ENCODE measurements at places on chromosomes 6 and 20. TPM values are rescaled to one million over a fixed set of nuclear protein-coding genes. Genes with fewer than 3 reads are reported as not detected.

DNA sequence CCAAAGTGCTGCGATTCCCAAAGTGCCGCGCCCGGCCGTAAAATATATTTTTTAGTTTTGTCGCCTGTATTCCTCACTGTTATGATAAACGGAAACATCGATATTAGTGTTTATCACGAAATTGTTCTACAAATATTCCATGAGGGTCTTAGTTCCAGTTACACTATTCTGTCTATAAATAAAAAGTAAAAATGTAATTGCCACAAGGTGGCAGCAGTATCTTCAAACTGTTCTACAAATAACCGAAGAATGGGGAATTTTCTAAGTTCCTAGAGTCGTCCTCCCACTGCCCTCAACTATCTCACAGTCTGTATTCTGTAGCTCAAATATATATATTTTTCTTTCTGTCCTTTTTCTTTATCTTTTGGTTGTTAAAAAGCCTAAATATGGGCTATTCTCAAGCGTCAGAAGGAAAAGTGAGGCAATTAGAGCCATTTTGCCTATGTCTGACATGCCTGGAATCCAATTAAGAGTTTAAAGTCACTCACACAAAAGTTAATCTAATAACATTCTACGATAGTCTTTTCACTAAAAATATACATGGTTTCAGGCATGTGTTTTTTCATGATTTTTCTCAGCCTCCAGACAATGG lies 14.2 kb upstream of the FAM162B start:
- no peak for DNase-seq

ZFP57 gene
- total RNA-seq, result not detected

HFE gene
- total RNA-seq, result 5.2 TPM

GRCh38 chr6:39432330-39433025 lies 110.0 kb upstream of the KCNK16 start:
- DNase-seq, result no peak

DNA sequence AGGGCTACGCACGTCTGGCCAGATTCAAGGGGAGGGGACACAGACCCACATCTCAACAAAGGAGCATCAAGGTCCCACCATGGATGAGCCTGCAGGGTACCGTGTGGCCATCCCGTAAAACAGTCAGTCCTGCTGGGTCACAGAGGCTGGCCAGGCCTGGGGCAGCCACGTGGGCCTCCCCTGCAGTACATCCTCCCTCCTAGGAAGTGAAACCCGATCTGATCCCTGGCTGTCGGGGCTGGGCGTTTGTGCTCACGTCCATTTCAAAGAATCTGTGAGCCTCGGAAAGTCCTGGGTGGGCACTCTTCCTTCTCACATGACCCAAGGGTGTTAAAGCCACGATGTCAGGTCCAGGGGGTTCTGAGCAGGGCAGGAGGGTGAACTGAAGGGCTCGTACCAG lies 14.3 kb downstream of the SULF2 start:
- DNase-seq, result no peak

ERMARD gene
- 6.9 TPM for total RNA-seq

ME1 gene
- 24.7 TPM for total RNA-seq

- DNase-seq, result no peak
Measured at GRCh38 chr6:144277605-144278227, 7.4 kb upstream of the UTRN start.

TTBK1 gene
- total RNA-seq, result 0.13 TPM

DNA sequence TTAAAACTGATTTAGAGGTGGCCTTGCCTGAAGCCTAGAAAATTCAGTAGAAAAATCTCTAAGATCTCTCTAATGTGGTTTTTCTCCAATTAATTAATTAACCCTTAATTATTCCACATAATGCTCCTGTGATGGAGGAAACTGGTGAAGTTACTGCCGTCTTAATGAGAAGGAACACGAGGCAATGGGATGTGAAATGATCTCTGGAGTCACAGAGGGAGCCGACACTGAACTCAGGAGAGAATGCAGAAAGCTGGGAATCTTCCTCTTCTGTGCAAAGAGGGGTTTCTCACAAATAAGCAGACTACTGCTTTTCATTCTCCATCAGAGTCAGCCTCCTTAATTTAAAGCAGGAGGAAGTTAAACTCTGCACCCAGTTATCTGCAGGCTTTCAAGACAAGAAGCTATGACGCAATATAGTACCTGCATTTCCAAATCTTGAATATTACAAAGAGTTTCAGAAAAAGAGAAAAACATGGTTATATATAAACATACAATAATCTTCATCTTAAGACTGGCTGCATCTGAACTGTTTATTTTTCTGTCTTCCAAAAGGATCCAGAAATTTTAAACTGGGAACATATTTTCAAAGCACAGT lies 18.1 kb upstream of the SNRPB2 start:
- no peak for DNase-seq

DNA sequence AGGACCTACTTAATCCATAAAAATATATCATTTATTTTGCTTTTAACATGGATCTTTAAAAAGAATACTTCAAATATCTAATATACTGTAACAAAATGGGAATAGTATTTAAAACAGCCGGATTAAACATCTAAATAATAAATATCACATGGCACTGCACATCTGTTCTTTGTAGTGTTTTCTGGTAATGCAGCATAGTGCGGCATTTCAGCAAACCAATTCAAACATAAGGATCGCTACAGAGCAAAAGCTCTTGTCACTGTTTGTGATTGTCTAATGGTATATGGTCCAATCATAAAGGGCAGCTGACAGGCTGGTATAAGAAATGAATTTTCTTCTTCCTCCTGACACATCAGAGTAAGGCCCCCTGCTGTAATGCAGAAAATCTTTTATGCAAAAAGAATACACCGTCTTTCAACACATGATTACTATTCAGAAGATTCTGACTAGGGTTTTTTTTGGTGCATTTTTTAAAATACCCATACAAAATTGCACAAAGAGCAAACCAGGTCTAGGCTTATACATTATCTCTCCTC lies 40.0 kb upstream of the POU3F2 start:
- no peak for DNase-seq

DNA sequence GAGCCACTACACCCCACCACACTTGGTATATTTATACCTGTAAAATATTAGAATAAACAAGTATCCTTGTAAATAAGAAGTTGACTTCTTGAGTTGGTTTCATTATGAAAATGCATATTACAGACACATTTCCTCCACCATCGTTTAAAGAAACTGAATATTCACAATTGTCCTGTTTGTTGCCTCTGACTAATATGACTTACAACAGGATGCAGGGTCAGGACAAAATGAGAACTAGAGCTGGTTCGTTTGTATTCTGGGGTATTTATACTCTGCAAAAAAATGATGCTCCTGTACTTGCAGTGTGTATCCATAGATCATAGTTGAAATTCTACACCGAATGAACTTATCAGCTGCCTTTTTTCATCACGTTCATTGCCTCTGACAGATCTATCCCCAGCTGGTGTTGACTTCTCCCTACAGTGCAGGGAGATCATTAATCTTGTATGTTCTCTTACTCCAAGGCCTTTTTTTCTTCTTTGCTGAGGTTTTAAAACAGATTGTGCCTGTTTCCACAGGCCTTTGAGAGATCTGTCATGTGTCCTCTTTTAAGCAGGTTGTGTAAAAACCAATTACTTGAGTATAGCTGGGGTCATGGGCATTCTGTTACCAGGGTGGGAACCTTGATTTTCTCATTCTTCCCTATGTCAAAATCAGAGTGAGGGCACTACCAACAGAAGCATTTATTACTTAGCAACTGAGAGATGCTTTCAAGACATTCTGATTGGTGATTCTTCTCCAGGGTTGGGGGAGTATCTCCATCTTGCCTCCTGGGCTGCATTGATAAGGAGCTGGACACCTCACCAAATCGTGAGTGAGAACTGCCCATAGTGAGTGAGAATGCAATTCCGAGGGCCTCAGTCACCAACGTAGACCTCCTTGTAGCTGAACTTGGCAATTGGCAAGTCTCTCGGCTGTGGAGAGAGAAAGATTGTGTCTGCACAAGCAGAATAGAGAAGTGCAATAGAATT lies 78.8 kb upstream of the CD83 start:
- no peak for DNase-seq

SLC24A3 gene
- 0.62 TPM for total RNA-seq

- no peak for DNase-seq
Measured at GRCh38 chr6:43804550-43805223, 34.7 kb downstream of the VEGFA start.

- DNase-seq, result no peak
Measured at GRCh38 chr20:50673466-50674137, 17.7 kb downstream of the RIPOR3 start.

- DNase-seq, result no peak
Measured at GRCh38 chr6:64252256-64252655, 616.7 kb downstream of the PHF3 start.

DNA sequence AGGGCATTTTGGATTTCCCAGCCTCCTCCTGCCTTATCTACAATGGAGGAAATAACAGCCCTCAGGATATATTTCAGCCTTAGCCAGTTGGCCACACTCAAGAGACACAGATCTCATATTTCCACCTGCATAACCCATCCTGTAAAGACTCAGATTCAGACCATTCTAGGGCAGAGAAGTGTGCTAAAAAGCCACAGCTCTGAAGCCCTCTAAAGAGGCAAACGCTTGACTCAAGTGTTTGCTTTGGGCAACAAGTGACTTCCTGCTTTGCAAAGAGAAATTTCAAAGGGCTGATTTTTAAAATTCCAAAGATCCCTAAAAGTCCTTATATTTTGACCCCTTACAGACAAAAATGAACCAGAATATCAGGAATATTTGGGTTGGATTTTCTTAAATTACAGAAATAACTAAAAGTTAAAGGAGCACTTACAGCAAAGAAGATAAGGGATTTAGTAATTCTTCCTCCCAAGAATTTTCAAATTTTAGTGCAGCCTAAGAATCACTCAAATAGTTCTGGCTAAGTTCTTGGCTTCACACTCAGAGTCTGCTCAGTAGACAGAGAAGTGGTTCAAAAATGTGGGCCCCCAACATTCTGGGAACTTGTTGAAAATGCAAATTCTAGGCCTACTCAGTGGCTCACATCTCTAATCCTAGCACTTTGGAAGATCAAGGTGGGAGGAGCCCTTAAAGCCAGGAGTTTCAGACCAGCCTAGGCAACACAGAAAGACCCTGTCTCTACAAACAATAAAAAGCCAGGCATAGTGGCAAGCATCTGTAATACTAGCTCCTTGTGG lies 18.9 kb upstream of the ADGRF5 start:
- DNase-seq, result no peak

- no peak for DNase-seq
Measured at GRCh38 chr6:152637296-152638047, at the start of gene SYNE1. SYNE1 (minus strand) TSS chr6:152637362; CDS start chr6:152628331, 9,031 bp downstream.

DNA sequence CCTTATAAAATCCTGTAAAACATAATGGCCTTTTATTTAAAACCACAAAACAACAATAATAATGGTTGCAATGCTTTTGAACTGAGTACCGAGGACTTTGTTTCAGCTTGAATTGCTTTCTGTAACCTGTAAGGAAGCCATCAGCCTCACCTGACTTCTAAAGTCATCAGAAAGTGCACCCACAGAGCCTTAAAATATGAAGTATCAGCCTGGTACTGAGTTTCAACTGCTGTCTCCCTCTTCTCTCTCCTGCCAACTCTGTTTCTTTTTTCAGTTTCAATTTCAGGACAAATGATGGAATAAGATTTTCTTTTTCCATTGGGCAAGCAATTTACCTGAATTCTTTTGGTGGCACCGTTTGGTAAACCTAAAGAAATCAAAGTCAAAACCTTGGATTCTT lies 119.4 kb downstream of the PHACTR1 start:
- DNase-seq, result no peak

GRCh38 chr20:36775196-36775595 lies 1.6 kb upstream of the DSN1 start:
- no peak for DNase-seq

GRCh38 chr6:136347847-136348246 lies 58.2 kb upstream of the BCLAF1 start:
- no peak for DNase-seq

DNA sequence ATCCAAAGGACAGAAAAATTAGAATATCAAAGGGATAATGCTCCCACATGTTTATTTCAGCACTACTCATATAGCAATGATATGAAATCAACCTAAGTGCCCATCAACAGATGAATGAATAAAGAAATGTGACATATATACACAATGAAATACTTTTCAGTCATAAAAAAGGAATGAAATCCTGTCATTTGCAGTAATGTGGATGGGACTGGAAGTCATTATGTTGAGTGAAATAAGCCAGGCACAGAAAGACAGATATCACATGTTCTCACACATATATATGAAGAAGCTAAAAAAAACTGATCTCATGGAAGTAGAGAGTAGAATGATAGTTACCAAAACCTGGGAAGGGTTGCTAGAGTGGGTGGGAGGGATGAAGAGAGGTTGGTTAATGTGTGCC lies 135.7 kb downstream of the IBTK start:
- no peak for DNase-seq

DNA sequence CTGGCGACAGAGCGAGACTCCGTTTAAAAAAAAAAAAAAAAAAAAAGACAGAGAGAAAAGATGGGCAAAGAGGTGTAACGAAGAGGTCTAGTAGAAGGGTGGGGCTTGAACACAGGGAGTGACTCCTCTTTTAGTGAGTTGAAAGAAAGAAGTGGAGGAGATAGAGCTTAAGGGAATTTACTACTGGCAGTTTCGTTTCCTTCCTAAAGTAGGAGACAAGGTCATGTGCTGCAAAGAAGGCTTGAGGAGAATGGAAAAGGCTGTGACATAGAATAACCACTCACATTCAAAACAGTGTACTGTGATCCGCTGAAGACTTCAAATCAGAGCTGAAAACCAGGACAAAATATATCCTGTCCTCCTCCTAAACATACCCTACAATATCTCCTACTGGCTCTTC lies 63.8 kb upstream of the EIF2S2 start:
- DNase-seq, result no peak

DNA sequence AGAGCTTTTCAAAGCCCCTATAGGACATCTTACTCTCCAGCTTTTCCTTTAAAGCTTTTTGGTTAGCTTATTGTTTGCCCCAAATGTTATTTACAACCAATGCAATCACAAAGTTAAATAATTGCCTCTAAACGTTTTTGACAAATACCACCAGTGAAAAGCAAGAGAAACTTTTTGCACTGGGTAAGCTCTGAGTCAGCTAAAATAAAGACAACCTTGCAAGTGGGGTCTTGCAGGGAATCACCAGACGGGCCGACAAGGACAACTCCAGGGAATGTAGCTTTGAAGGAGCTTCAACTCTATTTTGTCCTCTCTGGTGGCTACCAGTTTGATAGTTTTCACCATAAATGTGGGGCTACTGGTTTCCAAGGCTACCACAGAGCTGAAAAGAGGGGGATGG lies 14.7 kb upstream of the PSMF1 start:
- DNase-seq, result no peak

GRCh38 chr6:34310817-34311216 lies 62.0 kb upstream of the SMIM29 start:
- no peak for DNase-seq

Data from Right ventricle myocardium superior (tissue), 1 donor.